ENCODE measurements at places on chromosomes 2 and 18. TPM values are rescaled to one million over a fixed set of nuclear protein-coding genes. Genes with fewer than 3 reads are reported as not detected.

XIRP2 gene
- 0.13 TPM for polyA plus RNA-seq

SERPINB4 gene
- not detected for polyA plus RNA-seq

NEU4 gene
- 0.49 TPM for polyA plus RNA-seq

GRCh38 chr2:26772064-26773001 lies 8.2 kb downstream of the SLC35F6 start:
- no peak for DNase-seq

DNA sequence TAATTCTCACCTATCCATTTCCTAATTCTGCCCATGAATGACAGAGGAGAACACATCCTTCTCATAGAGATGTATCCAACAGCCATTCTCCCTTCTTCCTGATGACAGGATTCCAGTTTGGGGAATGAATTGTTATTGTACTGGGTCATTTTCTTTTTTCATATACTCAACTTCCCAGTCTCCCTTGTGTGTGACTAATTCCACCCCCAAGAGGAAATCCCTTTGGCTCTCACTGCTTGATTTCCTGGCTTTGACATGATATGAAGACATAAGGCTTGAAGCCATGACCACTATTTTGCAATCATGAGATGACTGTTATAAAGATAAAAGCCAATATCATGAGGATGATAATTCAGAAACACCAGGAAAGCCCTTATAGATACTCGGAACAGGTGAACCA lies 384.7 kb upstream of the ACVR2A start:
- no peak for DNase-seq

DNA sequence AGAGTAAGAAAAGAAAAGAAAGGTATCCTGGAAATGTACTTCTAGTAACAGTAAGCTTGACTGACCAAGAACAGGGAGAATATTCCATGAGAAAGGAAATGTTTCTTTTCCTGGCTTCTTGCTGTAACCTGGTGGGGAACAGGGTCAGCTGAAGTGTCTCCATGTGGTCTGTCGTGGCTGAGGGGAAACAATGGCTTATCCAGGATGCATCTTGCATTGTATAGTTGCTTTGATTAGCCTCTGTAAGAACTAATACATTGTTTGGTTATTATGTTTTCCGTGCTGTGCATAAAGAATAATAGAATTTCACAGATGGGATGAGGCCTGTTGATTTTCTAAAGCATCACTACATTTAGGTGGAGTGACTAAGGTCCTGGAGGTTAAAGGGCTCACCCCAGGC lies 4.9 kb downstream of the CREG2 start:
- no peak for DNase-seq

- DNase-seq, result no peak
Measured at GRCh38 chr2:225867071-225867470, 467.6 kb downstream of the NYAP2 start.

GRCh38 chr2:179268277-179268925 lies 3.8 kb upstream of the SESTD1 start:
- DNase-seq, result no peak

- DNase-seq, result no peak
Measured at GRCh38 chr18:34729264-34729663, 19.2 kb downstream of the DTNA start.

DNA sequence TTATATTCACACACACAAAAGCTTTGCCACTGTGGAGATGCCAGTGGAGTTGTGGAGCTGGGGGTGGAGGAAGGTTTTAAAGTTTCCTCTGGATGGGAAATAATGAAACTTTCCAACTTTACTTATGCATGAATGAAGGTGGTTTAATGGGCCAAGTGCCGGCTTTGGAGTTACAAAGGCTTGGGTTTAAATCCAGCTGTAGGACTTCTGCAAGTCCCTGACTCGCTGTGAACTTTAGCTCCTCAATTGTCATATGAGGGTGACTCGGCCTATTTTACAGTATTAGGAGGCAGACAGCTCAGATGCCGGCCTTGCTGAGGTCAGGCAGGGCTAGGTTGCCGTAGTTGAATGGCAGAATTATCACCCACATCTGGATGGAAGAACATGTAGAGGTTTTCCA lies 415.8 kb upstream of the TRIB2 start:
- DNase-seq, result no peak

- DNase-seq, result no peak
Measured at GRCh38 chr2:9919512-9919911, 32.0 kb upstream of the GRHL1 start.
